RPMI8226 (cell line): ENCODE measurements at places on chromosomes 11 and 22.
A peak's percentile ranks its signal among the peaks of the same experiment; 100 is the strongest.

DNA sequence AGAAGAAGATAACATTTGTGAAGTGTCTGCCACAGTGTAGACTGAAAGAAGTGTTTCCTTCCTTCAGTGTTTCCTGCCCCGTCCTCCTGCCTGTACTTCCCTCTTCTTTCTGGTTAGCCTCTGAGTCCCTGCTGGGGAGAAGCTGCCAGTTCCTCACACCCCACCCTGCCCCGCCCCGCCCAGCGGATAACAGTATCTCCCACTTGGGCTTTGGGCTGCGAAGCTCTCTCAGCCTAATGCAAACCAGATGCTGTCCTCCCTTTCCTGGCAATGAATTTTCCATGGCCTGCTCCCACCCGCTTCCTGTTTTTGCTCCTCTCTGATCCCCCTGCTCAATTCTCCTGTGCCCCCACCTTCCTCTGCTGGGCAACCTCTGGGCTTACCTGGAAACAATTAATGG lies 5.2 kb upstream of the RAB3IL1 start:
- DNase-seq, result peak; percentile 47

- no peak for DNase-seq
Observed at GRCh38 chr11:95108671-95109551, 19.3 kb downstream of the ENDOD1 start.

DNA sequence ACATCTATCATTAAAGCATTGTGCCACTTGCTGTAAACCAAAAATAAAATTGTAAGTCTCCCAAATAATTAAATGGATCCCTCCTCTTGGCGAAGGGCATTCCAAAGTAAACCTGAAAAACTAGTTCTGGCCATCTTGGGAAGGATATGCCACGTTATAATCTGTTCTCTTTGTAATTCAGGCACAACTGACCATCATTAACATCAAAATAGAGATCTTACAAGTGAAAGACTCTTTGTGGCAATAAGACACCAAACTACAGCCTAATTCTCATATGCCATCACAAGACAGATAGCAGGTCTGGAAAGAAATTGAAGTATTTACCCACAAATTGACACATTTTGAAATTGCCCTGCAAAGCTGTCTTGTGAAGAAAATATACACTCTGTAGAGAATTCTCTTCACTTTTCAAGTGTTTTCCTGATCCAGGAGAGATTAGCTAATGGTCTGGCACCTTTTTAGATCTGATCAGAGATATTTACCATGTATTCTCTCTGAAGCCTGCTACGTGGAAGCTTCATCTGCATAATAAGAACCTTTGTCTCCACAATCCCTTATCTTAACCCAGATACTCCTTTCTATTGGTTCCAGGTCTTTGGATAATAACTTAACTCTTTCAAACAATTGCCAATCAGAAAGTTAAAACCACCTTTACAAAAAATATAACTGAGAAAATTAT lies 630.4 kb upstream of the CCDC179 start:
- DNase-seq, result no peak

GRCh38 chr11:62554387-62555167 lies 8.0 kb upstream of the AHNAK start:
- DNase-seq, result peak; percentile 80

GRCh38 chr11:47408598-47409439 lies 429 bp downstream of the SLC39A13 start:
- DNase-seq, result peak; percentile 19

DNA sequence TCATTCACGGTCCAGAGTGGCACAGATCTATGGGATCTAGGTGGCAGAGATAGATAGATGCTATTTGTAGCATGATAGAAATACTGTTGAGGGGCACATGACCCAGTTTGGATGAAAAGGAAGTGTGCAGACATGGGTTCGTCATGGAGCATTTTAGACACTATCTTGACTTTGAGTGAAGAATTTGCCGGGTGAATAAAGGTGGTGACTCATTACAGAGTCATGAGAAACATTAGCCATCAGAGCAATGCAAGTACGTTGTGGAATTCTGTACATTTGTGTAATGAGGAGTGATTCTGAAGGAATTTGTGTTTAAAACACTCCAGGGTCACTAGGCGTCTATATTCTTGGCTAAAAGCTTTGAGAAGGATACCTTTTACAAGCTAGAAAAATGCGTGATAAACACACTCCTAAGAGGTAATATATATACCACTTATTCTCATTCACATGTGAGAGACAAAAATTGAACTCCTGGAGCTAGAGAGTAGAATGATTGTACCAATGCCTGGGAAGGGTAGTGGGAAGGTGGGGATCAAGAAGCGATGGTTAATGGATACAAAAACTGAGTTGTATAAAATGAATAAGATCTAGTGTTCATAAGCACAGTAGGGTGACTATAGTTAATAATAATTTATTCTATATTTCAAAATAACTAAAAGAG lies 593.7 kb upstream of the LUZP2 start:
- no peak for DNase-seq

DNA sequence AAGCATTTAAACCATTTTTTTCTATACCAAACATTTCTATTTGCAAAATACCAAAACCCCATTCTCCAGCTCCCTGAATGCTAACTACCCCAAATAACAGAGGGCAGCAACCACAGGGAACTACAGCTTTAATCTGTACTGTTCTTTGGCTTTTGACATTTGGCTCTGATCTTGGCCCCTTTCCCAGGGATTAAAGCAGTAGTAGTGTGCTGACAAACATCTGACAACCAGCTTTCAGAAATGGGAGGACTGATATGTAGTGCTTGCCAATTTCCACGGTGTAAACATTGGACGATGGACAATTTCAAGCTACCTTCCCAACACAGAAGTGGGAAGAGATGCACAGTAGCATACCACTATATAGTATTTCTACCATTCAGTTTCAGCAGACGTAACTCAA lies 88.4 kb upstream of the TEAD1 start:
- DNase-seq, result no peak

- no peak for DNase-seq
Observed at GRCh38 chr22:33402325-33402724, 344.1 kb upstream of the SYN3 start.

DNA sequence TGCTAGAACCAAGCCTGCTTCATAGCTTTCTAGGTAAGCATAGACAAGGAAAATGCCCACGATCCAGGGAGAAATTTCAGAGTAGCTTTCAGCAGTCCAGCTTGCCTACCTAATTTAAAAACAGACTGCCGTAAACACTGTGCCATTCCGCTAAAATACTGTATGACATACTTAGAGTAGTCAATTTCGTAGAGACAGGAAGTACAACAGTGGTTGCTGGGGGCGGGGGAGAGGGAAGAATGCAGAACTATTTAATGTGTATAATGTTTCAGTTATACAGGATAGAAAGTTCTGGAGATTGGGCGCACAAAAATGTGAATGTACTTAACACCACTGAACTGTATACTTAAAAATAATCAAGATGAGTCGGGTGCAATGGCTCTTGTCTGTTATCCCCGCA lies 56.7 kb downstream of the C11orf58 start:
- no peak for DNase-seq

- DNase-seq, result no peak
Observed at GRCh38 chr22:36124666-36125065, 35.9 kb downstream of the APOL3 start.

GRCh38 chr22:46833228-46833627 lies 70.8 kb downstream of the TBC1D22A start:
- no peak for DNase-seq

DNA sequence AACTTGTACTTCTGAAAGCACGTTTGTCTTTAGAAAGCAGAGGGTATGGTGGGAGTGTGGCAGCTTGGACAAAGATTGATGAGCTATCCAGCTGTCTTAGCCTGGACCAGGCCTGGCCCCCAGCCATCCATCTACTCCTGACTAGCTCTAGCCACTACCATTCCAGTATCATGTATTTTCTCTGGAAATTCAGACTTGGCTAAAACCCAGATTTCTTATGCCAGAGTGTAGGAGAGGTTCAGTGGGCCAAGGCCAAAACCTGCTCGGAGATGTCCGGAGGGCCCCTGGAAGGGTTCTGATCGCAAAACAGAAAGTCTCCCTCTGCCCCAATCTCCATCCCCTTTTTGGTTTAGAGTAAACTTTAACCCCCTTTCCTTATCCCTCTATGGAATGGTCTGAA lies 24.8 kb upstream of the MTCH2 start:
- DNase-seq, result no peak

DNA sequence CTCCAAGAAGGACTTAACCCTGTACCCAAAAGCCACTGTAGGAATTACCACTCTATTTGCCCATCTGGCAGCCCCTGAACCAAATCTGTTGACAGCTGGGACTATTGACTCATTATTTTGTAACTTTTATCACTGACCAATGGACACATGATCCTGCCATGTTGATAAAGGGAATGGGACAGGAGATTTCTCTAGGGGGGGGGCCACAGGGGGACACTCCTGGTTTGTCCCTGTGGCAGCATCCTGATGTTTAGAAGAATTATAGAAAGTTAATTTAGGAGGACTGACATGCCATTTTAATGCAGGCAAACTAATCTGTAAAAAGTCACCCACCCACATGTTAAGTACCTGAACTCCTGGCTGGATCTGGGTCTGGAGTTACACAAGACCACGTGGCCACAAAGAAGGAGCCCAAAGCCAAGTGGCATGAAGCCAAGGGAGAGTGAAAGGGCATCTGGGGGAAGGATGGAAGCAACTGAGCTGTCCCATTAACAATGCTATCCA lies 558.1 kb downstream of the ETS1 start:
- no peak for DNase-seq

GRCh38 chr11:108592591-108593213 lies 866 bp downstream of the EXPH5 start:
- DNase-seq, result no peak

- no peak for DNase-seq
Observed at GRCh38 chr22:38230108-38230825, 28.5 kb downstream of the MAFF start.

GRCh38 chr11:12845163-12845562 lies 164.0 kb upstream of the RASSF10 start:
- no peak for DNase-seq

- peak; percentile 38 for DNase-seq
Observed at GRCh38 chr11:96393753-96394348, 4.0 kb downstream of the JRKL start.

DNA sequence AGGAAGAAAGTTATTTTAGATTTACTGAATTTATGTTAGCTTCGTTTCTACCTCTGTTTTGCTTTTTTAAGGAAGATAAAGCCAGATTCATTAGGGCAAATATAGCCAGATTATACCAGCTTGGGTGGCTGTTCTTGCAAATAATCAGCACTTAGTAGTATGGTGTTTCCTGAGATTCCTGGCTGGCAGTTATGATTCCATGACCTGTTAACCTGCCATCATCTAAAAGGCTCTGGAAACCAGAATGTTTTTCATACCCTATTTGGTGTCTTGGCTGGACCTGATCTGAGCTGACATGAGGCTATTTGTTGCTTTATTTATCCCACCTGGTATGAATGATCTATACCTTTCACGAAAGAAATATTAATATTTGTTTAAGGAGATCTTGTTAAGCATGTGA lies 82.7 kb upstream of the HORMAD2 start:
- no peak for DNase-seq

DNA sequence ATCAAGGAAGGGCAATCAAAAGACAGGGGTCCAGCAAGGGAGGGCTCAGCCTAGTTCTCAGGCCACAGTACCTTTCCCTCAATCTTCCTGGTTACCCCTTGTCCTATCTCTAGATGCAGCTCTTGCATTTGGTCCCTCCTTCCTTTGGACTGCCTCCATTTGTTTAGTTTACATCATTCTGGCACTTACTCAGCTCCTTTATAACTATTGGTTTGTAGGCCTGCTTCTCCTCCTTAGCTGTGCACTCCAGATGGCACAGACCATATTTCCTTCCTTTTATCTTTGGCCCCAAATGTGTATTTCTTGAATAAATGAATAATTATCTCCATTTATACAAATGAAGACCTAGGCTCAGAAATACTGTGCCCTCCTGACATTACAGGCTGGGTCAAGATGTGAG lies 92.3 kb upstream of the AMOTL1 start:
- no peak for DNase-seq

DNA sequence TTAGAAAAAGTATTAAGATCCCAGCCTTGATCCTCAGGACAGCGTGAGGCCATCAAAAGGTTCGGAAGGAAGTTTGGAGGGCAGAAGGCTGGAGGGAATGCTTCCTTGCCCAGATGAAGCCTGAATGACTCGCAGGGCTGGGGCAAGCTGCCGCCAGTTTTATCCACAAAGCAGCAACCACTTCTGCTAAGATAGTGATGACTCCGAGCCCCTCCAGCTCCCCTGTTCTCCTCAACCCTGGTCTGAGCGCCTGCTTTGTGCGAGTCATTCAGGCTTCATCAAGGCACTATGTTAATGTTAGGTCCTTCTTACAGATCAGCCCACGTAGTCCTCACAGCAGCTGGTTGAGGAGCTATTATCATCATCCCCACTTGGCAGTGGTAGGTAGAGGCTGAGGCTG lies 158.8 kb downstream of the COMMD9 start:
- no peak for DNase-seq

GRCh38 chr11:102990145-102990544 lies 34.6 kb upstream of the MMP13 start:
- no peak for DNase-seq

DNA sequence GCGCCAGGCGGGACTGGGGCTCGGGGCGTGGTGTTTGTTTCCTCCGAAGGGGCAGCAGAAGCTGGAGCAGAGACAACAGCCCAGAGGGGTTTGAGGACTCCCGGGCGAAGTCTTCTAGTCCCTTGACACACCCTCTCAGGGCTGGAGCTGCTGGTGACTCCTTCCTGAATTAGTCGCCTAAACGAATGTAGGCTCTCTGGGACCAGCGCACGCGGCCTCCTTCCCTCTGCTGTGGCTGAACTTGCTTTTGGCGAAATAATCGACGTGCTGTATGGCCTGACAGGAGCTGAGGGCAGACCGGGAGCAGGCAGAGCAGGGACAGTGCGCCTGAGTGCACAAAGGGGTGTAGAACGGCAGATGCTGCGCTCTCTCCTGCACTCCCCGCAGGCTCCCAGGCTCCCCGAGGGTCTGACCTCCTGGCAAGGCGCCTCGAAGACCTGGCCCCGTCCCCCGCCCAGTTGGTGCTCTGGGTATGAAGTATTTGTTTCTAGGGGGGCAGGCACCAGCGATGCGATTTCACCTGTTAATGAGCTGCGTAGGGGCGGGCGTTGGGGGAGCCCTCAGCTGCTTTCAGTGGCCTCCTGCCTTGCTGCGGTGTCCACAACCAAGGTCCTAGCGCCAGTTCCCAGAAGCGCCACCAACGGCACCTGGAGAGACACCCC lies 5.3 kb downstream of the SLC17A6 start:
- no peak for DNase-seq

DNA sequence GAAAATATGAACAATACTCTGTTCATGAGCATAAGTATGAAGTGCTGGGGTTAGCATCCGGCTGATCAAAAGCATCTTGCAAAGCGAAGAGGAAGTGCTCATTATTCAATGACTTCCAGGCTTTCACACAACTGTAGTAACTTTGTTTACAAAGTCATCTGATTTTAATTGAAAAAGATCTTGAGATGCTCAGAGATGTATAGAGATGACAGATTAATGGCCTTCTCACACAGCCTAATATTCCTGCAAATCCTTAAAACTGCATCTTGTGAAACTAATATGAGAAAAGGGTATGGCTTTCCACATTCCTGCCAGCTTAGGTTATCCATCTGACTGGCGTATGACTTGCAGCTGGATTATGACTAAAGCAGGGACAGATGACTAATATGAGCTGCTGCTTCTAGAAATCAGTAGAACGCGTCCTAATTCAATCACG lies 125.4 kb downstream of the CASP12 start:
- no peak for DNase-seq

GRCh38 chr11:44604171-44604581 lies 38.7 kb downstream of the CD82 start:
- DNase-seq, result peak; percentile 50

GRCh38 chr11:28245131-28245530 lies 136.9 kb downstream of the METTL15 start:
- no peak for DNase-seq
